ENCODE measurements at places on chromosomes 2 and 18. TPM values are rescaled to one million over a fixed set of nuclear protein-coding genes. Genes with fewer than 3 reads are reported as not detected.

The LIMS3 gene
- 4.8 TPM for total RNA-seq

DNA sequence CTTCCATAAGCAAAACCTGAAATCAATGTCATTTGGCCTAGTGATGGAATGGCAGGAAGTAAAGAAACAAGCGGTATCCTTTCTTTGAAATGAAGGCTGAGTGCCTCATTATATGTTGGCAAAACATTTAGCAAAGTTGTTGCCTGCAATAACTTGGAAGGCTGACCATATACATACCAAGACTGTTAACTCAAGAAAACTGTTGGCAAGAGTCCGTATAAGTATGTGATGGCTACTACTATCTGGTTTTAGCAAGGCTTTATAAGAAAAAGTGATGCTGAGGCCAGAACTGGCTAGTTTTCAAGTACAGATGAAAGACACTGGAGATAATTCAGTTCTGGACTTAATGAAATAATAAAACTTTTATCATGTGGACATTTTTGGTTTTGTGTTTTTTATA, 356.2 kb downstream of the ZNF521 start:
- DNase-seq = no peak

DNA sequence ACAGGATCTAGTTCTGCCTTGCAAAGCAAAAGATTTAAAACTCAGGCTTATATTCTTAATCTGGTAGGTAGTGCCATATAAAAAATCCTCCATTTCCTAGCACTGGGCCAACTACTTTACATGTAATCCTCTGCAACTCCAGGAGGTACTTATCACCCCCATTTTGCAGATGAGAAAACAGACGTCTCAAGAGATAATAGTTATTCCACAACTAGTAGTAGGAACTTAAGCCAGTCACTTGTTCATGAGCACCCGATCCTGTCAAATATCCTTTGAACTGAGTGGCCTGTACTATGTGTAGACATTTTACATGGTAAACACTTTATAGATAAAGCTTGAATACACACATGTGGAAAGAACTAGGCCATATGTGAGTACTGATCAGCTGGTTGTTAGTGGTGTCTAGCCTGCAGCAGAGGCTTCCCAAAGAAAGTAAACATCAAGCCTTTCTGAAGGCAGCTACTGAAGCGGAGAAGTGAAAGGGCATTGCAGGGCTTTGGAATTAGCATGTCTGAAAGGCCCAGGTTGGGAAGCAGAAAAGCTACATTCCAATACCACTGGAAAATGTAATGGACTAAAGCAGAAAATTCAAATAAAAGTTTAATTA, 48.0 kb downstream of the NAB1 start:
- peak; percentile 24 for DNase-seq

The CMPK2 gene
- 6.9 TPM for total RNA-seq

- no peak for DNase-seq
Observed at GRCh38 chr18:48999569-48999968, 48.8 kb upstream of the SMAD7 start.

DNA sequence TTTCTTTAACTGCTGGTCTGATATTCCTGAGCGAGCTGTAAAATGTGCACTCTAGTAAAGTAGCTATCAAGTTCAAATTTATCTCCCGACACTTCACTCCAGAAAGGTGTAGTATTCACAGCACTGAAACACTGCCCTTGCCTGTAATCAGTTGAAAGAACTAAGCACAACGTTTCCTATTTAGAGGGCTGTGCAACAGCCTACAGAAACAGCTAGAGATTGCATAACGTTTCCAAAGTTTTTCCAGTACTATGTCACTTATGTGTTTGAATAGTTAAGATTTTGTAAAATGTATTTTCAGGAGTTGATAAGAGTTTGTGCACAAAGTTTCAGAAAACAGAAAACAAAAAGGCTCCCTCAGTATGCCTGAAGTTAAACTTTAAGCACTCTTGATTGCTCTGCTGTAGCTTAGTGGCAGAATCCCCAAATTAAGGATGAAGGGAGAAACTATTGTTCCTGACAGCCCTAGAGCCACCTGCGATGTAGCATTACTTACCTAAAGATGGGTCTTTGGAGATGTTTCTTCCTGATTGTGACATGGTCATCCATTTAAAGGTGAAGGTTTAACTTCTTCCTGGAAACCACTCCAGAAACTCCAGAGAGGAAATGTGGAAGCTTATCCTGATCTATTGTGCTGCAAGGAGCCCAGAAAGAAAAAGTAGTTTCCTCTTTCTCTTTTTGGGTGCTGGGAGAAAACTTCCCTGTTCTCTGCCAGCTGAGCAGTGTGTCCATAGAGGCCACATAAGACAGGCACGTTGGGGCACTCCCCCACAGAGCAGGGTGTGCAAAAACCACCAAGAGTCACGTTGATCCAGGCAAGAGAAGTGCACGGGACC, 536 bp downstream of the PDE1A start:
- DNase-seq = no peak

DNA sequence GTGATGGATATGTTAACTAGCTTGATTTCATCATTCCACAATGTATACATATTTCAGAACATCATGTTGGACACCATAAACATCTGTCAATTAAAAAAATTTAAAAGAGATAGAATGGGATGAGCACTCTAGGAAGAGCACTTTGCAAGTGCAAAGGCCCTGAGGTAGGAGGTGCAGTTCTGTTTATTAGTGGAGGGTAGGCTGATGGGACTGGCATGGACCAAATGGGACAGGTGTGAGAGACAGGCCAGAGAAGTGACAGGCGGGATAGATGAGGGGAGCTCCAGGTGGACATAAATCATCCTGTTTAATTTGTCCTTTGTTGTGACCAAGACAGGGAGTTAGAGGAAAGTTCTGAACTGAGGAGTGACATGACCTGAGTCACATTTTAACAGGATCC, 477.9 kb downstream of the TSN start:
- DNase-seq = no peak

DNA sequence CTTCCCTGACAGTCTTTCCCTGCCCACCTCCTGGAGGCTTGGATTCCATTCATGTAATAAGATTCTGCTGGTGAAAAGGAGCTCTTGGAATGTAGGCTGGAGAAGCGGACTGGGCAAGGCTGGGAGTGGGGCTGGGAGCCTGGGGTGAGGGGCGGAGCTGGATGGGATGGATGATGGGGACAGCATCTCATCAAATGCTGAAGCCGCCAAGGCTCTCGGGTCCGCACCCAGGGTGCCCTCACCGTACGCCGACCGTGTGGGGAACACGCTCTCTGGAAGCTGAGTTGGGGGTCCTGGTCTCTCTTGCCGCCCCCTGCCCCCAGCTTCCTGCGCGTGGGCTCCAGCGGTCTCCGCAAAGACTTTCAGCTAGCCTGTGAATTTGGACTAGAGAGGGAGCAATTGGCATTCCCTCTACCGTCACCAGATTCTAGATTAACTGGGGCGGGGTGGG, 9.1 kb downstream of the RAX start:
- no peak for DNase-seq

DNA sequence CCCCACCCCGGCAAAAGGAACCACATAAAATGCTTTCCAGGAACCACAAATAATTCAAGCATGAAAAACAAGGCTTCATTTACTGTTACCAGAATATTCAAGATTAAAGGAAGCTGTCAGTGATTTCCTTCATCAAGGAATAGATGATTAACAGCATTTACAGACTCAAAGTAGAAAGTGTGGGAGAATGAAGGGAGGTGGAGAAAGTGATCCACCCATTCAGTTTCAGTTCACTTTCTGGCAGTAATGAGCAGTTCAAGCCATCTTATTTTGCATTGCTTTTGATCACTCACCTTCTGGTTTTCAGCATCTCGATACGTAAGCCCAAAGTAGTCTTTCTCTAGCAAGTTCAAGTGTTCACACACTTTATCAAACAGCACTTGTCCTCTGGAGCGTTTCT, 99.0 kb downstream of the EPB41L3 start:
- DNase-seq = no peak

DNA sequence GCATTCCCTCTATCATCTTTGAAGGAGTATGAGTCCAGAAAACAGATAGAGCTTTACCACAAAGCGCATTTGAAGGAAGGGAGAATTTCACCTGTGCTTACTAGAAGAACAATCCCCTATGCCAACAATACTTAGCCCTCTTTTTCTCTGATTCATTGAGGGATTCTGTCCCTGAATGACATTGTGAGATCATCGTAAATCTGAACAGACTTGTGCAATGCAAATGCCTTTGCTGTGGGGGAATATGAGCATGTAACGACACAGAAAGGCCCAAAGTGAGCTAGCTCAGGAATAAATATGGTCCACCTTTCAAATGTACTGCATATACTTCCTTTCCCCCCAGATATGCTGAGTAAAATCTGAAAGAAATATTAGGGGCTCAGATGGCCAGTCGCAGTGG, 67.6 kb downstream of the SCN1A start:
- no peak for DNase-seq

GRCh38 chr2:191030521-191031154, 16.7 kb upstream of the STAT1 start:
- DNase-seq = no peak

DNA sequence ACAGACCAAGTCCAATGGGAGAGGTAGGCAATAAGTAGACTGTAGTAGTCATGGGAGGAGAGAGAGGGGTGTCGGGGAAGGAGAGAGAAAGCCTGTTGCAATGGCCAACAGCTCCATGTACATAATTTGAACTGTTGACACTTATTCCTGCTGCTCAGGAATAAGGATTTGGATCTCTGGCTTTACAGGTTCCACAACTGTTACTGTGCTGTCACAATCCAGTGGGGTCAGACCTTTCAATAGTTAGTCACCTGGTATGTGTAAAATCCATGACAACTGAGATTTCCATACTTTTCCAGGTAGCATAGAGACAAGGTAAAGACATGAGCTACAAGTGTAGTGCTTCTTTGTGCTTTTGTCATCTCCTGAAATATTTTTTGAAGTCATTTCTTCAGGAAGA, 47.5 kb upstream of the RIOK3 start:
- no peak for DNase-seq

DNA sequence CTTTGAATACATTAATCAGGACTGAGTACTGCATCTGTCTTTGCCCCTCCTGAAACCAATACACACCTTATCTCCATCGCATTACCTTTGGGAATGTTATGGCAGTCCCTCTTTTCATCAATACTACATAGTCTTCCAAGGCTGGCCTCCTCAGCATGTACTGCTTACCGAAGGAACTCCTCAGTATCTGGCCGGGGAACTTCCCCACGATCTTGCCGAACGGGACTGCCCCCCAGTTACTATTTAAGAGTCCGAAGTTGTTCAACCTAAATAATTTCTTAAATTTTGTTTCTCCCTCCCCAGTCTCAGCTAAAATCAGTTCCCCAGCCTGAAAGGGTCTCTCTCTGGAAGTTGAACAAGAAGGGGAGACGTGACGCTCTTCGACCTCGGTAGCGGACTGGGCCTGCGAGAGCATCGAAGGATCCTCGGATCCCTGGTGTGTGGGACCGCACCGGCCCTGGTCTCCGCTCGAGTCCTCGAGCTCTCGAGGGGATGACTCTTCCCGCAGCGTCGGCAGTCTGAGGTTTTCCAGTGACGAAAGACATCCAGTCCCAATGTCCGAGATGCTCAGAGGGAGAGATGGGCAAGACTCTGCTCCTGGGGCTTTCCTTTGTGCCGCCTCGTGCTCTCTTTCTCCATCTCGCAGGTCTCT, 489 bp downstream of the TRMT61B start:
- peak; percentile 13 for DNase-seq

DNA sequence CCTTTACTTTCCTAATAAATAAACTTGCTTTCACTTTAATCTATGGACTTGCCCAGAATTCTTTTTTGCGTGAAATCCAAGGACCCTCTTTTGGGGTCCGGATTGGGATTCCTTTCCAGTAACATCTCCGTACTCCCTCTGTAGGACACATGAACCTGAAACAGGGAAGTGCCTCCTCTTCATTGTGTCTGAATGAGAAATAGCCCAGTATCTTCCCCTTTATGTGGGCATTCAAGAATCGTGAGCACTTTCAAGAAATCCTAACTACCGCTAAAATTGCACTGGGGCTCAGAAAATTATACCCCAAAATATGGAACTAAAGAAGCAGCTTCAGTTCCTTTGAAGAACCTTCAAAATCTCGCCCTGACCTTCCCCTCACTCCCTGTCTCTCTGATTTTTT, 7.8 kb upstream of the POMC start:
- DNase-seq = no peak

The CNGA3 gene
- total RNA-seq = 0.54 TPM

GRCh38 chr2:29802986-29803385, 118.4 kb downstream of the ALK start:
- DNase-seq = peak; percentile 32

DNA sequence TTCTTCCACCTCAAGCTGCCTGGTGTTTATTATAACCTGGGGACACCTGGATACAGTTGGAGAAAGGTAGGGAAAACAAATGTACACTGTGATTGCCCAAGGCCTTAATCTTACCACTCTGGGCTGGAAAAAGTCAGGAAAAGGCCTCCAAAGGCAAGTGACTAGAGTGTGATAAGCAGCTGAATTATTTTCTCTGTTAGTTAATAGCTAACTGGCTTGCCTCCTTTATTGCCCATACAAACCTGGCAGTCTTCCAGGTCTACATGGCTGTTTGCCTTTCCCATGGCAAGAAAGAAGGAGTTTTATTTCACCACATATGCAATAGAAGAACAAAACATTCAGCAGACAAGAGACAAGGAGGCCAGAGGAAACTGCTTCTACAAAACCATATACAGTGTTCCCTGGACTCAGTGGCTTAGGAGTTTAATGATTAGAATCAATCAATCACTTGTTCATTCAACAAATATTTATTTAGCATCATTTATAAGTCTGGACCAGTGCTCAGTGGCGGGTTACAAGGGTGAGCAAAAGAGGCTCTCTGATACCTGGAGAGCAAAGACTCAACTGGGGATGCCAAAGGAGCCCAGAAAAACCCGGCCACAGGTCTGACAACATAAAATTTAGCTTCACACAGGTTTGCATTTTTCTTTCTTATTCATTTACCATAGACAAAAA, 27.5 kb upstream of the SUCLG1 start:
- peak; percentile 53 for DNase-seq

DNA sequence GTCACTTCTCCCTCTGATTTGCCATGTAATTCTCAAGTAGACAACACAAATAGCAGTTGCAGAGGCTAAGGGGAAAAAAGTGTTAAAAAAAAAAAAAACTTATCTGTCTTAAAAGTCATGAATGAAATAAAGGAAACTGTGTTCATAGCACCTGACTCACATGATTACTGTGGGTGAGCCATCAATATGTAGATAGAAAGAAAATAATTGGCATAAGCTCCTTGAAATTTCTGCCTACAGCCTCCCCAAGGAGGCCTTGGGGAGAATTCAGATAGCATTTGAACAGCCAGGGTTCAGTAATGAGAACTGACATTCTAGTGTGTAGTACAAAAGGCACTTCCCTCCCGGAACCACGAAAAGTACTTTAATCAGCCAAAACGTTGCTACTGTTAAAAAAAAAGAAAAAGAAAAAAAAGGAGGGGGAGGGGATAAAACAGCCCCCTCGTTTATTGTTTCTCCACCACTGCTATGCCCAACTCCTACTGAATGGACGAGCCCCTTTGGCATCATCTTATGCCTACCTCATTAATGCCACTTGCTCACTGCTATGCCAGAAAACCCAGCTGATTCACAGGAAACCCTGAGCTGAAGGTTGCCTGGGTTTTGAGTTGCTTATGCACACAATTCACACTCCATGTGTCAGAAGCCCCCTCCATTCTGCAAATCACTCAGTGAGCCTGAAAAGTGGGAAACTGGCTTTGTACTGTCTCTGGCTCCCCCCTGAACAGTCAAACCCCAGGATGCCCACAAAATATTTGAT, 65.5 kb upstream of the KLF7 start:
- DNase-seq = no peak

GRCh38 chr2:16588565-16588964, 77.1 kb downstream of the CYRIA start:
- no peak for DNase-seq
